Thoracic aorta (tissue), 2 donors: ENCODE measurements at places on chromosomes 5 and 9.

DNA sequence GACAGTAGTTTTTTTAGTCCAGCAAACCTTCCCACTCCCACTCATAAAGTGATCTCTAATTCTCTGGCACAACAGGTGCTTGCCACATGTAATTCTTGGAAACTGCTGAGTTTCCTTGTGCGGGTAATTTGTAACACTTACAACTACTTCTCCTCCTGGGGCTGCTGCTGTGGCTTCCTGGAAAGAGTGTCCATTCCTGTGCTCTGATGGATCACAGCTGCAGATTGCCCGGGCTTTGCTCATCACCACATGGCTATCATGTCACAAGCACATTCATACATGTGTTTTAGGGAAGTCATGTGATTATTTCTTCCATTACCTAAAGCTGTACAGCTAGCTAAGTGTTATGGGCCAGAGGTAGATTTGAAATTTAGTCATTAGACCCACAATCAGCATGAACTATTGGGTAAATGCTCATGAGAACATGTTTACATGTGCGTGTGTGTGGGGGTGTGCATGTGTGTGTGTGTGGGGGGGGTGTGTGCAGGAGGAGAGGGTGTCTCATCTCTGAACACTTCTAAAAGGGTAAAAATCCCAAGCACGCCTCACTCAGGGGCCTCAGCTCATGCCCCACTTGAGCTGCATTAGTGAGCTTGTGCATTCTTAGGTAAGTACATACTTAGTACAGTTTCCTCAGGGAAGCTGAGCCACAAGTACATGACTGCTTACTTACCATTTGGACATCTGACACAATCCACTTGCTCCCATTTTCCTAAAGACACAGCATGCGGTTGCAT, 118.1 kb upstream of the CCDC112 start:
- no peak for DNase-seq

GRCh38 chr5:89268460-89268859, 385.5 kb upstream of the MEF2C start:
- no peak for DNase-seq

GRCh38 chr9:106644661-106645060, 218.3 kb upstream of the ZNF462 start:
- DNase-seq = no peak

GRCh38 chr5:113615708-113616107, 102.2 kb downstream of the YTHDC2 start:
- DNase-seq = no peak

GRCh38 chr9:127720031-127720864, 4.4 kb downstream of the TTC16 start:
- no peak for DNase-seq

DNA sequence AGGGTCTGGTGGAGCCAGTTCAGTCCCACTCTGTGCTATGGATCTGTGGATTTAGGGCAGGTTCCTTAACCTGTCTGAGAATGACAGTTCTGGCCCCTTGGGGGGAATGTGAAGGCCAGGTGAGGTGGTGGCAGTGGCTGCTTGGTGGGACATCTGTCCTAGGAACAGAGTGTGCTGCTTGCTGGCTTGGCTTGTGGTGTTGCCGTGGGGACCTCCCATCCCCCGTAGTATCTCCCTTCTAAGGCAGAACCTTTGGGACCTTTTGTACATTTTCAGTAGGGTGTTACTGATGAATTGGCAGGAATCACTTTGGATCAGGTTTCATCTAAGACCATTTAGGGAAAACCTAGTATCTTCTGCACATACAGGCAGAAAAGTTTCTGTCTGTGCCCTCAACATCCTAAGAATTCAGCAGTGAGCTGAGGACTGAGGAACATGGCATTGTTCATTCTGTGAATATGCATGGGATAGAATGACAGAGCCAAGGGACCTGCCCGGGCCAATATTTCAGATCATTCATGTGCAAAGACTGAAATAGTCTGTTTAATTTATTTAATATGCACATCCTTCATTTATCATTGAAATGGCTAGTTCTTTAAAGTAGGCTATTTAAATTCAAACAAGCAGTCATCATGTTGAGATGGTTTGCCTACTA, 64.6 kb downstream of the WNK2 start:
- DNase-seq = no peak
